ENCODE measurements at places on chromosomes 3 and 15. TPM values are rescaled to one million over a fixed set of nuclear protein-coding genes. Genes with fewer than 3 reads are reported as not detected.

Gene ZBTB47
- 19.2 TPM for total RNA-seq

Gene HTR3E
- total RNA-seq, result not detected

Gene GABRR3
- not detected for total RNA-seq

Gene AGTR1
- total RNA-seq, result 5.5 TPM

Gene STRIT1
- not detected for total RNA-seq

DNA sequence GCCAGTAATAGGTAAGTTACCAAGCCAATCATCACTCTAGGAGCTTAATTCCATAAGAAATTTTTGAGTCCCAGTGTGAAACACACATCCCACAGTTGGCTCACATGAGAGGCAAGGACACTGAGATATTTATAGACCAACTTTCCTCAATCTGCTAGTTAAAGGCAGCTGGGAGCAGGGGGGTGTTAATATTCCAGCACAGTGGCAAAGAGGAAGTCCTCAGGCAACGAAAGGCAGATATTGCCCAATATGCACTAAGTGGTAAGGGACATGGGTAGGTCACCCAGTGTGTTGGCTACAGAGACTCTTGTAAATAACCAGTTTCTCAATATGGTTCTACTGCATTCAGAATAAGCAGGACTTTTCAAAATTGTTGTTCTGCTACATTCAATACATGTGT lies 61.0 kb downstream of the TOP2B start:
- peaks cover 100% of the 10 kb centered on the region for H3K36me3 ChIP-seq
- no peak overlapping the region for H3K4me3 ChIP-seq
- H3K4me1 ChIP-seq, result peaks cover 26% of the 10 kb centered on the region
- peak overlapping the region; percentile 17 for H3K27ac ChIP-seq
- DNase-seq, result no peak

GRCh38 chr3:117084277-117084676 lies 374.7 kb downstream of the TUSC7 start:
- no peak overlapping the region for H3K4me3 ChIP-seq
- H3K27me3 ChIP-seq, result no peaks in the 10 kb centered on the region
- no peak for DNase-seq
- H3K4me1 ChIP-seq, result no peaks in the 10 kb centered on the region
- H3K27ac ChIP-seq, result no peak overlapping the region

GRCh38 chr3:30970183-30970582 lies 75.7 kb upstream of the GADL1 start:
- H3K27me3 ChIP-seq, result no peaks in the 10 kb centered on the region
- H3K27ac ChIP-seq, result no peak overlapping the region
- H3K4me1 ChIP-seq, result no peaks in the 10 kb centered on the region

DNA sequence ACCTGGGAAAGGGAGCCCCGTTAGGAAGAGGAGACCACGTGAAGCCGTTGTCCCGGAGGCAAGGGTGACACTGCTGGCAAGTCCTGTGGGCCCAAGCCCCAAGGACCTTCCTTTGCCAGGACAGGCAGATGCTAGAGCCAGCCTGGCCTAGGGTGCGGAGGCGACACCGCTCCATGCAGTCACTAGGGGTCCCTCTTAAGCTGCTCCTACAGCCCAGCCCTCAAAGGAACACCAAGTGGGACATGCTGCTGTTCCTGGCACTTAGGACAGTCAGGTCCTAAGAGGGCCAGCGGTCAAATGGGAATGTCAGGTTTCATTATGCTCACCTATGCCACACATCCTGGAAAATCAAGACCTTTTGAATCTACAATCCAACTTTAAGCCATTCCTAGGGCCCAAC lies 59.7 kb downstream of the RPN1 start:
- H3K27me3 ChIP-seq, result no peaks in the 10 kb centered on the region
- peak overlapping the region; percentile 74 for H3K27ac ChIP-seq
- H3K4me1 ChIP-seq, result no peaks in the 10 kb centered on the region
- H3K4me3 ChIP-seq, result no peak overlapping the region
- no peak for DNase-seq

DNA sequence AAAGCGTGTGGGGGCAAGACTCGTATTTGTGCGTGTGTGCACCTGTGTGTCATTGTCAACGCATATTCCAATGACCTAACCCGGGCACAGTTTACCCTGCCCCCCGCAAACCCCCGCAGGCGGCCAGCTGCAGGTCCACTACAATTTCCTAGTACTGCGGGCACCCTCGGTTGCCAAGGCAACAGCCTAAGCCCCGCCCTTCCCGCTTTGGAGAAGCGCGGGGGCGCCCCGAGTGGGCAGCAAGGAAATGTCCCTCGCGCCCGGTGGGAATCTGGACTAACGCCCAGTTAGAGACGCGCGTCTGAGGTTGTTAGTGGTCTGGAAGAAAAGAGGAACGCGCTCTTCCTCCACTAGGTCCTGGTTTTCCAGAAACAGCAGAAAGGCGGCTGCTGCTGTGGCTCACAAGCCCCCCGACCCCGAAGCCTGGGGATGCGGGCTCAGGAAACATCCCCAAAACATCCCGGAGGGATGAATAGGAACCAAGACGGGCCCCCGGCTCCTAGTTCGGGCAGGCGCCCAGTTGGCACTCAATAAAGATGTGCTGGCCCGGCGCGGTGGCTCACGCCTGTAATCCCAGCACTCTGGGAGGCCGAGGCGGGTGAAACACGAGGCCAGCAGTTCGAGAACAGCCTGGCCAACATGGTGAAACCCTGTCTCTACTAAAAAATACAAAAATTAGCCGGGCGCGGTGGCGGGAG lies 1.1 kb downstream of the ABHD14A start:
- H3K27ac ChIP-seq, result peak overlapping the region; percentile 56
- peaks cover 70% of the 10 kb centered on the region for H3K4me1 ChIP-seq
- no peaks in the 10 kb centered on the region for H3K27me3 ChIP-seq
- peak; percentile 88 for DNase-seq
- H3K4me3 ChIP-seq, result peak overlapping the region; percentile 73
- H3K36me3 ChIP-seq, result no peaks in the 10 kb centered on the region

DNA sequence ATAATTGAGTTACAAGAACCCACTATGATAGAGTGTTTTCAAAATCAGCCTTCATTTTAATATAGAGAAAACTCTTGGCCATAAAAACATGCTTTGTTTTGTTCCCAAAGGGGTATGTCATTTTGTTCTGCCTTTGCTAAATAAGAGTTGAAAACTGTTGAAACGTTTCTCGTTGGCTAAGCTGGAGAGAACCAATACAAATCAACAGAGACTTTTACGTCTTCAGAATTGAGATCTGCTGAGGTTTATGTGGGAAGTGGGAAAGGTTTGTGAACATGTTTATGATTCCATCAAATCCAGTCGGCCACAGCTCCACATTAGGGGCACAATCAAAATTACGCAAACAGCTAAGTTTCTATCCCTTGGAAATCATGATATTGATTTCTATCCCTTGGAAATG lies 102.0 kb downstream of the IGF2BP2 start:
- DNase-seq, result no peak
- H3K36me3 ChIP-seq, result no peaks in the 10 kb centered on the region
- H3K4me1 ChIP-seq, result no peaks in the 10 kb centered on the region
- H3K27ac ChIP-seq, result no peak overlapping the region

DNA sequence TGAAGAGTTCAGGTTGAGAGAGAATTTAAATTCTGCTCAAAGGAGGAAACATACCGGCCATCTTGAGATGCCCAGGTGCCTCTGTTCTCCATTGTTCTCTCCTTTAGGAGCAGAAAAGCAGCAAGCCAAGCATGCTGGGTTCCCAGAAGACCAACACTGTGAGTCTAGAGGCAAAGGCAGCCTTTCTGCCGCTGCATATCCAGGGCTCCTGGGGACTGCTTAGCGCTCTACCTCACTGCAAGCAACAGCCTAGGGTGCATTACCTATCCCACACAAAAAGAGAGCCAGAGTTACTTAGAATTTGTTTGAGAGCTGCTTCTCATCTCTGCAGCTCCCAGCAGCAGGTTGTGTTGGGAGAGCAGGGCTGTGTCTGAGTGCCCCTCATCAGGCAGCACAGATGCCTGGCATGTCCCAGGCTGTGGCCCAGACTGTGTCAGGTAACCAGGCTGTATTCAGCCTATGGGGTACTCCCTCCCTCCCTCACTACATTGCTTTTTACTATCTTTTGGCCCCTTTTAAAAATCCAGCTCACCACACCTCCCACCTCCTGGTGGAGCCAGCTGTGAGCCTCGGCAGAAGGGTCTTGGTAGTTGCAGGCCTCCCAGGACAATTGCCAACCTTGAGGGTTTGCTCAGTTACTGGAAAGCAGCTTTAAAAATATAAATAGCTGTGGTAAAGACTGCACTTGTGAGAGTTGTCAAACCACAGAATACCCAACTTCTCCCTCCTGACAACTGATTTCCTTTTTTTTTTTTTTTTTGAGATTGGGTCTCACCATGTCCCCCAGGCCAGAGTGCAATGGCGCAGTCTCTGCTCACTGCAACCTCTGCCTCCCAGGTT lies 30.2 kb downstream of the BCL2L10 start:
- no peak overlapping the region for H3K27ac ChIP-seq
- no peak overlapping the region for H3K4me3 ChIP-seq
- H3K36me3 ChIP-seq, result no peaks in the 10 kb centered on the region
- H3K4me1 ChIP-seq, result peaks cover 19% of the 10 kb centered on the region

DNA sequence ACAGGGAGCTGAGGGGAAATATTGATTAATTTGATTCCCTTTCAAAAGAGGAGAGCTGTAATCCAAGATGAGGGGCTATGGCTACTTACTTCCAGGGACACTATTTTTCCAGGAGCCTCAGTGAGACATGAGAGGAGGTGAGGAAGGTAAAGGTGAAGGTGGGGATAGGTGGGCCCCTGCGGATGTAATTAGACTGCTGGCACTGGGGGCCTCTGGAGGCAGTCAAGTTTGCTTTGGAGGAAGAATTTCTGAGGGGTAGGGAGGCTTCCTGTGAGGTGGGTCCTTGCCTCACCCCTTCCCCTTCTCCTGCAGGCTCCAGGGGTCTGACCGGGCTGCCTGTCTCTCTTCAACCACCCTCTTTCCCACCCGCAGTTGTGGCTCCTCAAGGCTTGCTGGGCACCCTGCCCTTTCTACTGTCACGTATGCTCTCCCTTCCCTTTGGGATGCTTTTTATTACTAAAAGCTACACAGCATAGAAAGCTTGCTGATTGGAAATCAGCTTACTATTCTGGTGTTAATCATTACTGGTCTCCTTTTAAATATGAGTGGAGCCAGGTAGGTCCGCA lies 22.5 kb downstream of the GASK1A start:
- H3K27me3 ChIP-seq, result no peaks in the 10 kb centered on the region
- no peaks in the 10 kb centered on the region for H3K36me3 ChIP-seq

DNA sequence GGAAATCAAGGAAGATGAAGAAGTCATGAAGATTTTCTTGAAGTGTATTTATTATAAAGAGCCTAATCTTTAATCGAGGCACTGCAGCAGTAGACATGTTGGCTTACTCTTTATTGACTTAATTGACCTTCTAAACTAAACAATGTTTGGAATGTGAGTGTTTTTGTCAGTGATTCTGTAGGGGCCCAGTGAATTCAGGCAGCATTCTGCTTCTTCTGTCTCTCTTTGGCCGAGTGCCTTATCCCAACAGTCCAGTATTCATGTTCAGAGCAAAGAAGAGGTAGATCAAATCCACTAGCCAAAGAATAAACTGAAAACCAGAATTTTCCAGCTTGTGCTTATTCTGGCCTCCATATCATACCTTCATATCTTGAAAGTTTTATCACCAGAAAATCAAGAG lies 55.7 kb downstream of the RLBP1 start:
- H3K4me3 ChIP-seq, result no peak overlapping the region
- peak overlapping the region; percentile 63 for H3K27ac ChIP-seq
- no peak for DNase-seq
- H3K4me1 ChIP-seq, result peaks cover 28% of the 10 kb centered on the region
- H3K36me3 ChIP-seq, result peaks cover 51% of the 10 kb centered on the region

DNA sequence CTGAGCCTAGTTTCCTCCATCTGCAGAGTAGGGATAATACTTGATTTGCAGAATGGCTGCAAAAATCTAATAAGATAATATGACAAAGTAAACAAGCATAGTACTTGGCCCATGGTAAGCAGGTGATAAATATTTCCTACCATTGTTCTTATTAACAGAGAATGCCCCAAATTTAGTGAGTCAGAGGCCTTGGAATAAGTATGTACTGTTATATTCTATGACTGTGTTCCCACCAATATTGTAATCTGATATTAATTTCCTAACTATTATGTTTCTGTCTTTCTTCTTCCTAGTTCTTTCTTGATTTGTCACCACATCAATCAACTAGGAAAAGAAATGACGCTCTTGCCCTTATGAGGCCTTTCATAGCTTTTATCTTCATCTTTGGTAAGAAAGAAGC lies 178.4 kb upstream of the SLC2A2 start:
- H3K36me3 ChIP-seq, result no peaks in the 10 kb centered on the region
- H3K27me3 ChIP-seq, result no peaks in the 10 kb centered on the region
- no peak overlapping the region for H3K4me3 ChIP-seq
- no peak overlapping the region for H3K27ac ChIP-seq
- H3K4me1 ChIP-seq, result no peaks in the 10 kb centered on the region

- no peak overlapping the region for H3K27ac ChIP-seq
- H3K36me3 ChIP-seq, result no peaks in the 10 kb centered on the region
- no peak for DNase-seq
- H3K4me3 ChIP-seq, result no peak overlapping the region
Observed at GRCh38 chr3:156859578-156859977, 33.4 kb downstream of the LEKR1 start.

GRCh38 chr3:29754346-29754745 lies 473.5 kb downstream of the RBMS3 start:
- no peak for DNase-seq
- H3K4me1 ChIP-seq, result peaks cover 5% of the 10 kb centered on the region
- H3K36me3 ChIP-seq, result no peaks in the 10 kb centered on the region
- no peak overlapping the region for H3K27ac ChIP-seq

DNA sequence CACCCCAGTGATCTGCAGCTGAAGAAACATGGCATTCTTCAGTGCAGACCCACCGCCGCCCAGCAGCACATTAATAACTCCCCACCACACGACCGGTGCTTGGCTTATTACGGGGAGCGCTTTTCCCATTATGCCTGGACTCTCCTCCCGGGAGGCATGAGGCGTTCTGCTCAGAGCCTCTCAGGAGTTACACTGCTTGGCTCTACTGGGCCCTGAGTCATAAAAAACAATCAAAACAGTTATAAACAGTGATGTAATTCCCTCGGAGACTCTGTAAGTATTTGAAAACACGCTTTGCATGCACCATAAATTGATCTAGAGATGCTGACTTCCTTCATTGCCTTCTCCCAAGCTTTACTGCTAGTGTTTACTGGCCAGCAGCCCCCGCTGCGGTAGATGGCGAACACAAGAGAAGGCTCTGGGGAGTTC lies 77.1 kb upstream of the SNRPA1 start:
- no peak overlapping the region for H3K27ac ChIP-seq
- no peak for DNase-seq
- H3K4me1 ChIP-seq, result peaks cover 12% of the 10 kb centered on the region
- H3K36me3 ChIP-seq, result no peaks in the 10 kb centered on the region
- H3K4me3 ChIP-seq, result no peak overlapping the region

DNA sequence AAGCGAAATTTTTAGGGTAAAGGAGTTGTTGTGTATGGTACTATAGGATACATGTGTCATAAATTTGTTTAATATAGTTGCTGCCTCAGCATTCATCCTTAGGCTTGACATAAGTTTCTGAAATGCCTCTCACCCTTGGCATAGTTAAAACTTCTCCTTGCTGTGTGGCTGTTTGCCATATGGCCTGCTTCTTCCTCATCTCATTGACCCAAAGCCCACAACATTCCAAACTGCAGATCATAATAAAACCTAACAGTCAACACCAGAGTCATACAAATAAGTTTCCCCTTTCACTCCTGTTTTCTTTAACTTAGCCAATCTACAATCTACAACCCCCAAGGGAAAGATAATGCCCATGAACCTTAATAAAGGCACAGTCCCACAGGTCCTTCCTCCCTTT lies 136.6 kb downstream of the TMCC1 start:
- H3K4me1 ChIP-seq, result peaks cover 17% of the 10 kb centered on the region
- peak overlapping the region; percentile 50 for H3K27ac ChIP-seq
- no peaks in the 10 kb centered on the region for H3K27me3 ChIP-seq
- H3K4me3 ChIP-seq, result no peak overlapping the region
- DNase-seq, result no peak

- H3K4me1 ChIP-seq, result no peaks in the 10 kb centered on the region
- no peak for DNase-seq
- no peak overlapping the region for H3K4me3 ChIP-seq
- no peaks in the 10 kb centered on the region for H3K27me3 ChIP-seq
Observed at GRCh38 chr3:9216736-9217135, 32.7 kb downstream of the SRGAP3 start.
